ENCODE measurements at places on chromosomes 4 and X. TPM values are rescaled to one million over a fixed set of nuclear protein-coding genes. Genes with fewer than 3 reads are reported as not detected.

- DNase-seq: no peak
These were observed 391.2 kb upstream of the ADGRL3 start for GRCh38 chr4:60808726-60809485.

Gene GABRQ
- not detected for total RNA-seq

DNA sequence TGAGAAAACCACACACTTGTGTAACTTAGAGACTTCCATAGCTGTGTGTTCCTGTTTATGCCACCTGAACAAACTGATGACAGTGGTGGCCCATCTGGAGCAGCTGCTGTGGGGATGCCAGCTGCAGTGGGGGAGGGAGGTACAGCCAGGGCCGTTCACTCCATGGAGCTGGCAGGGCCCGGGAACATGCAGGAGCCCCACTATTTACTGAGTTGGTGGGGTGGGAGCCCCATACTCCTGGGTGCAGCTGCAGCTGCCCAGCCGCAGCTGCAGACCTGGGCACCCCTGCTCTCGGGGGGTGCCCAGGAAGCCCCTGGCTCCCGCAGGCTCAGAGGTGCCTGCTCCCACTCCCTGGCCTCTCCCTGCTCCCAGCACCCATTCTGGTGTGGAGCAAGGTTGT is 398.6 kb upstream of the RASGEF1B start:
- DNase-seq: no peak

- DNase-seq: no peak
These were observed 35.6 kb downstream of the COL25A1 start for GRCh38 chr4:109266891-109267290.

- DNase-seq: peak; percentile 67
These were observed 632 bp downstream of the PLP2 start for GRCh38 chrX:49172280-49172780.

GRCh38 chr4:129092631-129093190 is 628 bp downstream of the SCLT1 start:
- DNase-seq: no peak

DNA sequence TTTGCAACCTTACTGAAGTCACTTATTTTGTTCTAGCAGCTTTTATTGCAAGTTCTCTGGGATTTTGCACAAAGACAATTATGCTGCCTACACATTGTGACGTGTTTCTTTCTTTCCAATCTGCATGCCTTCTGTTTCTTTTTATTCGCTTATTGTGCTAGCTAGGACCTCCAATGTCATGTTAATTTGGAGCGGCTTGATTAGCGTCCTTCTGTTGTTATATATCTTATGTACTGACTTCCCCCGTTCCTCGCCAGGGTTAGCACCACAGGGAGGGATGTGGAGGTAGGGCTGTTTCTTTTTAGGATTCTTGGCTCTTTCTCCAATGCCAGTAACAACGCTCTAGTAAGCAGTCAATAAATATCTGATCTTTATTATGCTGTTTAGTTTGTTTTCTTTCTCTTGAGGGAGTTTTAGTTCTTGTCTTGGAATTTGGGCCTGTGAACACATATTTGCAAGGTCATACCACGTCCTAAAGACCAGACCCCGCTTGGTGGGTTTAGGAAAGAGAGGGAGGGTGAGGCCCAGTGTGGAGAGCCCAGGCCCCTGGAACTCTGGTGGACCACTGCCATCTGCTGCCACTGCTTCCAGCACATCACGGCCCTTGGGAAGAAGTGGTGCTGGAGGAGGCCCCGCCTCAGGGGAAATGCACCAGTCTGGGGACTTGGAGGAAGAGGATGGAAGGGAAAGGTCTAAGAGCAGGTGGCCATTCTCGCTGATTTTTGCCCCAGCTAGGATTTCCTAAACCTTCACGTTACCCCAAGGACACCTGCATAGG is 129.1 kb downstream of the TRIML1 start:
- DNase-seq: no peak

- DNase-seq: no peak
These were observed 29.4 kb downstream of the DTHD1 start for GRCh38 chr4:36310793-36311192.

GRCh38 chr4:64807821-64808220 is 398.6 kb upstream of the TECRL start:
- no peak for DNase-seq

DNA sequence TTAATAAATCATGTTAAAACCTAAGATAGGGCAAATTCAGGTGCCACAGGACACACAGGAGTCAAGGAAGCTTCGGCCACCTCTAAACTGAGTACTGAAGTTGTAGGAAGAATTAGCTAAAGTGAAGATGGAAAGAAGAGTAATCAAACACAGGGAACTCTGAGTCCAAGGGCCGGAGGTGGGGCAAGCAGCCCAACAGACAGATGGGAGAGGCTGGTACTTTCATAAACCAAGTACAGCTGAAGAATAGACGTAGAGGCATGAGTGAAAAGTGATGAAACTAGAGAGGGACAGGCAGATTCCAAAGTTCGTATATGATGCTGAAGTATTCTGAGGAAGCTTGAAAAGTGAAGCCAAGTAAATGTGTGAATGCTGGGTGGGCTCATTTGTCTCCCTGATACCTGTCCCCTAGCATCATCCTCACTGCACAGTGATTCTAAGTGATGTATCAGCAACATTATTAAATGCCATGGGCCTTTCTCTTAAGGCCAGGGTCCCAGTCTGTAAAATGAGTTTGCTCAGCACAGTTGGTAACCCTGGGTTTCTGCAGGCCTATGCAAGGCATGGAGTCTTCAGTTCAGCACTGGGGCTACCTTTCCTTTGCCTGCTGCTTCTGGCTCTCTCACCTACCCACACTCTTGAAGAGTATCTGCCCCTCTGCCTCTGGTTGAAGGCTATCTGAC is 203.3 kb downstream of the NR3C2 start:
- DNase-seq: no peak

DNA sequence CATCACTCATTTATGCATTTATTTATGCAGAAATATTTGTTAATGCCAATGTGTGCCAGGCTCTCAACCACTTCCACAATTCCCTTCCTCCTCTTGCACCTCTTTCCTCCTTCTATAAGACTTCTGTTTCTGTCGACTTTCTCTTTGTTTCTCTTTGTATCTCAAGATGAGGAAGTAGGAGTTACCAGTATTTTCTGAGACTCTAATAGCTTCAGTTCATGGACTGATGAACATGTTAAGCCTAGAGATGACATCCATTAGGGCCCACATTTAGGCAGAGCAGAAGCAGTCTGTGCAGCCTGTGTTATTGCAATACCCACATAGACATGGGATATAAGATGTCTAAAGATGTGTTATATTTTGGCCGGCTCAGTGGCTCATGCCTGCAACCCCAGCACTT is 241.8 kb upstream of the SMIM31 start:
- DNase-seq: no peak

DNA sequence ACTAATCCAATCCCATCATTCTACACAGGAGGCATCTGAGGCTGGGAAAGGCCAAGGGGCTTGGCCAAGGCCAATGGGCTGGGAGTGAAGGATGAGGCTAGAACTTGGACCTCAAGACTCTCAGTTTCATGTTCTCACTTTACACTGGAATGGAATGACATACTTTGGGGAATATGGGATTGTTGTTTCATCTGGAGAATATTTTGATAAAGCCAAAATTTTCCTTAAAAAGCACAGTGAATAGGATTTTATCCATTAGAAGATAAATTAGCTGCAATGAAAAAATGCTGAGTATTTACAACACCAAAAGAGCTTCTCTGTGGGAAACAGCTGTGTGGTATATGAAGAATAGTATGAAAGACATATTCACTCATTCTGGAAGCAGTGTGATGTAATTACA is 29.3 kb downstream of the SMIM20 start:
- peak; percentile 41 for DNase-seq

GRCh38 chrX:49919617-49920016 is 2.8 kb upstream of the CLCN5 start:
- DNase-seq: peak; percentile 42

DNA sequence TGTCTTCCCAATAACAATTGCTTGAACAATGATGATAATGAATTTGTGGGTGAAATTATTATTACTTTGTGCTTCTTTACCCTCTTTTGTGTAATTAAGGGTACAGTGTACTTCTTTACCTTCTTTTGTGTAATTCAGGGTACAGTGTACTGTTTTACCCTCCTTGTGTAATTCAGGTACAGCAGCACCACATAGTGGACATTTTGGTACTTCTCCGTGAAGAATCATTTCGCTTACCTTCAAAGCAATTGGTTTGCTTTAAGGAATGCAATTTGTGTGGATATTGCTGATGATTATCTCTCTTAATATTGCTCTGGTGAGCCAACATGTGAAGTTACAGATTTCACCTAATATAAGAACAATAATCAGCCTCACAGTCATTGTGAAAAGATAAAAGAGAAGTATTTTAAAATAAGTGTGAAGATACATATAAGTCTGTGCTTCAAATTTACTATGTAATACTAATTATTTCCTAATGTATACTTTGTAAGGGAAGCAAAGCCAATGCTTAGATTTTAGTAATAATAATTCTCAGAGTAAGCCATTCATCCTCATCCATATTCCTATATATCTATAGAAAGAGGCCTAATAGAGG is 27.2 kb upstream of the SEC24B start:
- DNase-seq: no peak

GRCh38 chr4:69713593-69713992 is 46.8 kb downstream of the SULT1B1 start:
- no peak for DNase-seq

DNA sequence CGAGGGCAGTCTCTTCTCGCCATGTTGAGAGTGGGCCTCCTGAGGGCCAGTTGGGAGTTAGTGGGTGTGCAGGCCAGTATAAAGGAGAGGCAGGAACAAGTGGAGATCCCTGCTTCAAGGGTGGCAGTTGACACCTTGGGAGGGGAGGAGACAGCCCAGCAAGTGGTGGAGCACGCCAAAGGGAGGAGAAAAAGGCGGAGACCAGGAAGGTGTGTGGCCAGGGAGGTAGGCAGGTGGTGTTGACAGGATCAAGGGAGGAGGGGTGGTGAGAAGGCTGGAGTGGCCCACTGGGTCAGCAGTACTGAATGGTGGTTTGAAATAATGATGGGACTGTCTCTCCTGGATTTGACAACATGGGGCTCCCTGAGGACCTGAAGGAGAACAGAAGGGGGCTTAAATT is 32.6 kb downstream of the ZNF185 start:
- DNase-seq: no peak

- DNase-seq: no peak
These were observed 508.1 kb downstream of the STIM2 start for GRCh38 chr4:27368781-27369180.

Gene NAP1L3
- 7.0 TPM for total RNA-seq

Gene CXCL10
- total RNA-seq: not detected

- DNase-seq: no peak
These were observed 30.0 kb downstream of the SHROOM2 start for GRCh38 chrX:9816084-9816700.

GRCh38 chrX:152573866-152574265 is 63.8 kb upstream of the GABRQ start:
- DNase-seq: no peak
